ENCODE measurements at places on chromosomes 2 and 18.

GRCh38 chr2:6754419-6754818 lies 111.3 kb downstream of the CMPK2 start:
- no peak for DNase-seq

GRCh38 chr18:44958455-44958854 lies 277.8 kb downstream of the SETBP1 start:
- DNase-seq = no peak

DNA sequence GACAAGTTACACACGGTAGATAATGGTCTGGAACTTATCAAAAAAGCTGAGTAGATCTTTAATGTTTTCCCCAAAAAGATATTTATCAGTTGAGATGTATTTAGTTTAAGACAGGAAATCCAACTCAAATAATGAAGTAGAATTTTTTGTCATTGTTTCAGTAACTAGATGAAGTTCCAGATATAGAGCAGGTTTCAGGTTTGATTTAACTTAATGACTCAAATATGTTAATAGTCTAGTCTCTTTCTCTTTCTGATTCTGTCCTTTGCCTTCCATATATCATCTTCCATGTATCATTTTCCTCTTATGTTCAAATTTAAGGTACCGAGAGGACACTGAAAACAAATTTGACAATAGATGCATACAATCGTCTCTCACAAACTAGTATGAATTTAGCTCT lies 23.6 kb upstream of the DOCK10 start:
- no peak for DNase-seq

DNA sequence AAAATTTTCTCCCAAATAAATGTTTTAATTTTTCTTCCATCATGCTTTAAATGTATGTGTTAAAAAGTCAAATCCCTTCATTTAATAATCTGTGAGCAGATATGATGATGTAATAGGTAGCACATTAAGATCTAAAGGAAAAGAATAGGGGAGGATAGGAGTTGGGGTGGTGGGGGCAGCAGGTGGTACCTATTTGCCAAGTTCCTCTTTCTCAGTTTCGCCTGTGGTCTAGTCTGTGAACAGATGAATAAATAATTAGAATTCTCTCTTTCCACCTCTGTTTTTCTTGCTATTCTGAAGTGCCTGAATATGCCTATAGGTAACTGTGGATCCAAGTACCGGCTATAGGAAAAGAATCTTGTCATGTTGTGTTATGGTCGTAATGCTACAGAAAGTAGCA lies 152.5 kb downstream of the NRXN1 start:
- DNase-seq = no peak

- DNase-seq = no peak
These were observed 229.7 kb downstream of the DYSF start for GRCh38 chr2:71683070-71683469.

DNA sequence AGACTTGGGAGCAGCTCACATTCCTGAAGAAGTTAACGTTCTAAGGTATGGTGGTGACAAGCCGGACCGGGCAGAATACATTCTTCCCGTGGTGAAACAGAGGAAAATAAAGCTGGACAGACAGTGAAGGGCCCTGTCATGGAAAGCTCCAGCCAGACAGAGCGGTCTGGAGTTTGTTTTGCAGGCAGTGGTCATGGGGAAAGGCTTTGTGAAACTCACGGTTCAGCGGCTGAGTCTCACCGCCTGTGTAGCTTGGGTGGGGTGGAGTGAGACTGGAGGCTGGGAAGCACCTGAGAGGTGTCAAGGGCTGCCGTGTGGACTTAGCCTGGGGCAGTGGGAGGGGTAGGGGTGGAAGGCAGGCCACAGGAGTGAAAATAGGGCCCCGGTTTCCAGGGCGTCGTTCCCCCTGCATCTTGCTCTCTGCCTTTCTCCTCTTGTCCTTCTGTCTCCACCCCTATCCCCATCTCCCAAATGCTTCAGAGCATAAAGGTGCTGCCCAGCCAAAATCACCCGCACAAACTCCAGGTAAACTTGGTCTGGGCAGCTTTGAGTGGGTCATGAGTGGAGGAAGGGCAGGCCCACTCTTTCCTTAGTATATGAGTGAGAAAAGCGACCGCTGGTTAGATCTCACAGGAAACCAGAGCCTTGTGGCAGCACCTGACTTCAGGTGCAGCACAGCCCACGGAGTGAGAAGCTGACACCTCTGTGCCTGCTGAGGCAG lies 11.4 kb upstream of the SLC20A1 start:
- peak; percentile 22 for DNase-seq

DNA sequence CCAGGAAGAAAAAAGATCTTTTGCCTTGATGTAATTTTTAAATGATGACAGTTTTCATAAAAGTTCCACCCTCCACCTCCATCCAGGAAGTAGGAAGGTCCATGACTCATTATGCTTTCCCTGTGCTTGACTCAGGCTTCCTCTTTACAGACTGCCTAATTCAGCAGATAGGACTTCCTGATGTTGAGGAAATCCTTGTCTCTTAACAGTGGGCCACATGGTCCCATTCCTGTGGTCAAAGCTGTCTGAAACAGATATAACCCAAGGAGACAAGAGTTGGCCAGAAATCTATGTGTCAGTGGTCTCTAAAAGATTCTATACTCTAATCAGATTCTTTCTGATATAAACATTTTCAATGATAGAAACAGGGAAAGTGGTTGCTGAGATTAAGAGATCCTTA lies 119.1 kb downstream of the BAZ2B start:
- peak; percentile 51 for DNase-seq

DNA sequence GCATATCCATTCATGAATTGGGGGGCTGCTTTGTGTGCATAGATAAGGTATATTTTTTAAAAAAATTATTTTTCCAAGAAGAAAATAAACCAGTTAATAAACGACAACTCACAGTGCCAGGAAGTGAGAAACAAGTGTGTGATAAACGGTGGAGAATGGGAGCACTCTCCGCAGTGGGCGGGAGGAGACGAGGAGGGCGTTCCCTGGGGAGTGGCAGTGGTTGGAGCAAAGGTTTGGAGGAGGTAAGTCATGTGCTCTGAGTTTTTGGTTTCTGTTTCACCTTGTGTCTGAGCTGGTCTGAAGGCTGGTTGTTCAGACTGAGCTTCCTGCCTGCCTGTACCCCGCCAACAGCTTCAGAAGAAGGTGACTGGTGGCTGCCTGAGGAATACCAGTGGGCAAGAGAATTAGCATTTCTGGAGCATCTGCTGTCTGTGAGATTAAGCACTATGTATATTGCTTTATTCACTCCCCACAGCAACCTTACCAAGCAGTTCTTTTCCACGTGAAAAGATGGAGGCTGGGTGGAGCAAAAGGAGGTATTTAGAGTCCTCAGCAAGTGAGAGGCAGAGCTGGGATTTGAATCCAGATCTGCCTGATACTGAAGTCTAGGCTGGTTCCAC lies 27.0 kb upstream of the CASP8 start:
- no peak for DNase-seq

DNA sequence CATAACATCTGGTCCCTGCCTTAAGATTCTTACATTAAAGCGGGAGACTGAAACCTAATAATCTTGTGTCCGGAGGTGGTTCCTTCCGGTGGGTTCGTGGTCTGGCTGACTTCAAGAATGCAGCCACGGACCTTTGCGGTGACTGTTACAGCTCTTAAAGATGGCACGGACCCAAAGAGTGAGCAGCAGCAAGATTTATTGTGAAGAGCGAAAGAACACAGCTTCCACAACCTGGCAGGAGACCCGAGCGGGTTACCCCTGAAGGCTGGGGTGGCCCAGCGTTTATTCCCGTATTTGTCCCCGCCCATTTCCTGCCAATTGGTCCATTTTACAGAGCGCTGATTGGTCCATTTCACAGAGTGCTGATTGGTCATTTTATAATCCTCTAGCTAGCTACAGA lies 122.3 kb upstream of the SIX2 start:
- peak; percentile 52 for DNase-seq

DNA sequence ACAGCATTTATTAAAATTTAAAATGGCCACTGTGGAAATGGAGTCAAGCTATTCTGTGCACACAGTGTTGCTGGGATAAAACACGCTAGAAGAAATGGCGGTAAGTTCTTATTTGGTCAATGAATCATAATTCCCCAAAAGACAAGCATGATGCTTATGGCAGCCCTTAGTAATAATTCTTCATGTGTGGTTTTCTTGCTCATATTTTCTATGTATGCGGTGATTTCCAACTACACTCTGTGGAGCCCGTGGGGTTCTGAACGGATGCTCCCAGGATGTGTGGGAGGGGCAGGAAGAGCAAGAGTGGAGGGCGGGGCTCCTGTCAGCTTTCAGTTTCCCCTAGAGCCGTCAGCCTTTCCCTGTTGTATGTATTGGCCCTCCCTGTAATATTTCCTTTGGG lies 91.7 kb upstream of the RMDN2 start:
- DNase-seq = no peak

DNA sequence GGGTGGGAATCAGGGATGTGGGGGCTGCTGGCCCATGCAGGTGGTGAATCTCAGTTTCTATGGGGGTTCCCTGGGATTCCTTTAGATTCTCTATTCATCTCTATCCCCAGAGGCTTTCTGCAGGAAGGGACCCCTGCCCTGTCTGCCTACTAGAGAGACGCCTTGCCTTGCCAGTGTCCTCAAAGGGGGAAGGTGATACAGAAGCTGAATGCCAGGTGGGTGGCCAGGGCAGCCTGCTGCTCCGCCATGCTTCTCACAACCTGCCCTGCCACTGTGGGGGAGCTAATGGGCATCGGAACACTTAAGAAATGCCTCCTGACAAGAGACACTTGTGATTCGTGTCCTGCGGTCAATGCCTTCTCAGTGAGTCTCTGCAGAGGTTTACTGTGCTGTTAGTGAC lies 368.4 kb downstream of the EN1 start:
- DNase-seq = no peak

GRCh38 chr2:96153291-96153713 lies 8.1 kb upstream of the DUSP2 start:
- DNase-seq = no peak

DNA sequence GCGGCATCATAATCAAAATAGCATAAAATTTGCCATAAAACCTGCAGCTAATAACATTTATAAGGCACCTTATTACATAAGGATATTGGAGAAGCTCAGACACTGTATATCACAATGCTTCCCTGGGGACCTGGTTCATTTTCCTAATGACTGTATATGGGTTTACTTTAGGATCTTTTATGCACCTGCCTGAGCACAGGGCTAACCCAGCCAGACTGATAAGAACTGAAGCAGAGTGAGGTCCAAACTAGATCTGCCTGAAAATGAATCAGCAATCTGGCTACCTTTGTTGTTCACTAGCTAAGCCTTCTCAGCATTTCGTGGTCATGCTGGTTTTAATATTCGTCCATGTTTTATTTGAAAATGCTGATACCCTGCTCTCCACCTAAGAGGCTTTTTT lies 1922.3 kb upstream of the CELF4 start:
- peak; percentile 2 for DNase-seq

DNA sequence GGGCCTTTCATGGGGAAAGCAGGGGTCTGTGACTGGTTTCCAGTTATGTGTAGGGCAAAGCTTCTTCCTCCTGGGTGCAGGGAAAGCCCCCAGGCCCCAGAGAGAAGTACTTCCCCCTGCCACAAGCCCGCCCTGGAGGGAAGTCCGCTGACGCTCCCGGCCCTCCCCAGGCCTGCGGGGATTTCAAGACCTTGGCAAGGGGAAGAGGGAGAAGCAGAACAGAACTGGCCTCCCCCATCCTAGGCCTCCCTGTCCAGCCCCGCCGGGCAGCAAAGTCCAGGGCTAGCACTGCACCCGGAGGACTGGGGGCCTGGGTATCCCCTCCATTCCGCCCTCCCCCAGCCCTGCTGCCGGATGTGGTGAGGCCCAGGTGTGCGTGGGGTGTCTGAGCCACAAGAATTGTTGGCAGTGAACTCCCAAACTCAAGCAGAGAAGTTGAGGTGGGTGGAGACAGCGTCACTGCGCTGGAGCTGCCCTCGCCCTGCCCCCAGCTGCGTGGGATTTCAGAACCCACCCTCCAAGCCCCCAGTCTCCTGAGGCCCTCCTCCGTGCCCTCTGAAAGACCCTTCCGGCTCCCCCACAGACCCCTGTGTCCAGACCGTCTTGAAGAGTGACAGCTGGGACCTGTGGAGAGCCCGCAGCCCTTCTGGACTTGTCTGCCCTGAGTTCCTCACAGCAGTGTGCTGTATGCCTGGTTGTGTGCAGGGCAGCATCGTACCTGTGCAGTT lies 1.1 kb upstream of the DUSP2 start:
- peak; percentile 26 for DNase-seq

DNA sequence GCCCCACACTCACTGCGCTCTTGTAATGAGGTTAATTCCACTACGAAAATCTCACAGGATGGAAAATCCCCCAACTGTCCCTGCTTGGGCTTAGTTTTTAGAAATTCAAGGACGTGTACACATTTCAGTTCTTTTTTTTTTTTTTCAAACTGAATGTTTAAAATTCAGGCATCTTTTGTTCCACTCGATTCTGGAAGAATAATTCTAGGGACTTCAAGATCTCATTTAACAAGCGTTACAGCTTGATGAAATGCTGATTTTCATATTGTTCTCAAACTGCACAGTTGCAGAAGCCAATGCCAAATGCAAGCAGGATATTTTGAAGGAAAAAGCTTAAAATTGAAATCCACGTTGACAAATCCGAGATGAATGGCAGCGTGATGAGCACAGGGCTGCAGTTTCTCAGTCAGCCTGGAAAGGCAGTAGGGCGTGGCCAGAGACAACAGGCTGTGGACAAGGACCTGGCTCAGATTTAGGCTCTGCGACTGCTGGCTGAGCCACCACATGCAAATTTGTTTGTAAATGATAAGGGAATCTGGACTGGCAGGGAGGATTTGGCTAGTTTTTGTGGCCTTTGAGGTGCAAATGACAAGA lies 128.1 kb upstream of the MYCN start:
- no peak for DNase-seq

DNA sequence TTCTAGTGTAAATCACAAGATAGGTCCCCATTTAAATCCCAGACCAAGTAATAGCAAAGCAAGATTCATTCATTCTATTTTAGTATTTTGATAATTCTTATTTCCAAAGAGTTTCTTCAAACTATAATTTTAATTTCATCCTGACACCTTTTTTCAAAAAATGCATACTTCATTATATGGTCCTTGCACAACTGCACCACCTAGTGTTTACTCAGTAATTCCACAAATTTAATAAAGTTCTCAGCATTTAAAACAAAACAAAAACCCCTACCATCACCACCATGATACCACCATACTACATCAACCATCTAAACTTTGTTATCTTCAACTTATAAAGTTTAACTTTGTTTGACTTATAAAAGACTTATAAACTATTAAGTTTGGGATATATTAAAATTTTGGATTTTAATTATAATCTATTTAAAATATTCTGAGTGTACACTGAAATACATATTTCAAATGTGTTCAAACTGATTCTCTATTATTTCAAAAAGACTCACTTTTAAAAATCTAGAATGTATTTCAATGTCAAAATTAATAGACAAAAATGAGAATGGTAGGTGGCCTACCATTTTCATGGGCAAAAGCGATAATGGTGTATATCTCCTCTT lies 44.2 kb downstream of the WDPCP start:
- peak; percentile 28 for DNase-seq

- DNase-seq = no peak
These were observed 55.6 kb downstream of the ACAA2 start for GRCh38 chr18:49757513-49758262.

- no peak for DNase-seq
These were observed 33.6 kb downstream of the AQP12A start for GRCh38 chr2:240725266-240725665.

- no peak for DNase-seq
These were observed 8.9 kb upstream of the NFE2L2 start for GRCh38 chr2:177273408-177273807.
